ENCODE measurements at places on chromosomes 16 and 17.

GRCh38 chr16:58038219-58038641, 12.7 kb downstream of the MMP15 start:
- DNase-seq = no peak

DNA sequence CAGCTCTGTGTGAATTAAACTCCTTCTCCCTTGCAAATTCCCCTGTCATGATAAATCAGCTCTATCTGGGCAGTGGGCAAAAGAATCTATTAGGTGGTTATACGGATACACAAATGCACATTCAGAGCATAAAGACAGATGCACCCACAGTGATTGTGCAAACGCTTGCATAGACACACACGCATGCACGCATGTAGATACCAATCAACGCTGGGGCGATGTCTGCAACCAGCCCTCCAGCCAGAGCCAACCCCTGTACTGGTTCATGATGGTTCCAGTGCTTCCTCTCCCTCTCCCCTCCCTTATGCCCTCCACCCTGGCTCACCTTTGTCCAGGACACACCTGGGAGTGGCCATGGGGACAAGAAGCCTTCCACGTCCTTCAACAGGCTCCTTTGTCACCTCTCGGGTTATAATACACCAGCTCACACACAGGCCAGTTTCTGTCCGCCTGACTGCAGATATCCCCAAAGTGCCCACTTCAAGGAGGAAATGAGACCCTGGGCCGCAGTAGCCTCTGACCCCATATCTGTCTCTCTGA, 33.1 kb upstream of the SNN start:
- DNase-seq = no peak

- no peak for DNase-seq
Observed at GRCh38 chr16:57507136-57508034, 21.1 kb upstream of the DOK4 start.

- DNase-seq = no peak
Observed at GRCh38 chr16:2333772-2334379, 6.7 kb downstream of the ABCA3 start.

DNA sequence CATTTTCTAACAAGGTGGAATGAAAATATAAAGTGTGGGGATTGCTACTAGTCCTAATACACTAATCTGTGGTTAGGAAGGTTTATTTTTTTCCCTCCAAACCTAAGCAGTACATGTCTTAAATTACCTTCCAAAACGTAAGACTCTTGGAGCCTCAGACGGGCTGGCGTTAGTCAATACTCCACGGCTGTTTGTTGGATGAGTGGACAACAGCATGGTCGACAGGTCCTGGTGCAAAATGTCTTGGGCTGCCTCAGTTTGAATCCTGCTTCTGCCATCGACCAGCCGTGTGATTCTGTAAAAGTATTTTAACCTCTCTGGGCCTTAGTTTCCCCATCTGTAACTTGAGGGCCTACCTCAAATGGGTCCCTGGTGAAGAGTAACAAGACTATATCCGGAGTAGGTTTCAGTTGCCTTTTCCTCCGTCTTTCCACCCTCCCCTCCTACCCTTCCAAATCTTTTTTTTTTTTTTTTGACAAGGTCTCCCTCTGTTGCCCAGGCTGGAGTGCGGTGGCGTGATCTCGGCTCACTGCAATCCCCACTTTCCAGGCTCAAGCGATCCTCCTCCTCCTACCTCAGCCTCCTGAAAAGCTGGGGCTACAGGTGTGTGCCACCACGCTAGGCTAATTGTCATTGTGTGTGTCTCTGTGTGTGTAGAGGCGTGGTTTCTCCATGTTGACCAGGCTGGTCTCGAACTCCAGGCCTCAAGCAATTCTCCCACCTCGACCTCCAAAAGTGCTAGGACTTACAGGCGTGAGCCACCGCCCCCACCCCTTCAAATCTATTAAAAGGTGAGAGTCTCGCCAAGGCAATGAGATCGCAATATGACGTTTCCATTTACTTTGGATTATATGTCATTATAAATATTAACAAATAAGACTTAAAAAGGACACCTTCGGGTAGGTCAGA, 5.8 kb downstream of the SCGB1C2 start:
- no peak for DNase-seq

- DNase-seq = no peak
Observed at GRCh38 chr16:56408379-56409098, 16.8 kb downstream of the AMFR start.

- DNase-seq = no peak
Observed at GRCh38 chr17:39110435-39111136, 40.9 kb downstream of the PLXDC1 start.

GRCh38 chr17:43224146-43224705, 4.2 kb downstream of the CCDC200 start:
- DNase-seq = no peak

- peak; percentile 2 for DNase-seq
Observed at GRCh38 chr17:15233022-15233805, 31.9 kb downstream of the PMP22 start.

GRCh38 chr16:12096157-12096777, 119.7 kb downstream of the SNX29 start:
- no peak for DNase-seq

DNA sequence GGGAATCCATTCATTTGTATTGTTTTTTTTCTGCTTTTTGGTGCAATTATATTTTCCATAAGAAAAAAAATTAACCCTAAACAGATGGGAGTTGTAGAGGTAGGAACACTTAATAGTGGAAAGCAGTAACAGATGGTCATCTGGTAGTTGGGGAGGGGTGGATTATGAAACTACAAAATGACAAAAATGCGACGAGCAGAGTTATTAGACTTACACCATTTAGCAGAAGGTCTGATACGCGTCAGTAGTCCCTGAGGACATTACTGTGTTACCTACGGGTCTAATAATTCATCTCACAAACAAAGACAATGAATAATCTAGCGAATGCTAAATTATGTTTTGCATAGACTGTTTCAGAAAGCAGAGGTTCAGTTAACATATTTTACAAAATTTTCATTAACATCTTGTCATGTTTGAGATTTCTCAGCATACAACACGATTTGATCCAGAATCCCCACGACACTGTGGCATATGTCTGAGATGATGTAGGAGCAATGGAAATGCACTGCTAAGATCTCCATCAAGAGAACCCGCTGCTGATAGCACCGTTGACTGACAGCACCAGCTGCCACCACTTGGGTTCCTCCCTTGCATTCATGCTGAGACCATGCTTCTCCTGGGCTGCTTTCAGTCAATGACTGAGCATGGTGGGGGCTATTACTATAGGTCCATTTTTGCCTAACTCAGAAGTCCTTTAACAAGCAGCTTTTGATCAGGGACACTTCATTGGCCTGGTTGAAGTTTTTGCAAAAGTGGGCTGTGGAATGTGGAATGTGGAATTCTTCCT, 182.2 kb upstream of the CPHXL start:
- DNase-seq = no peak

- no peak for DNase-seq
Observed at GRCh38 chr17:62746941-62747340, 61.2 kb downstream of the MARCHF10 start.

- DNase-seq = peak; percentile 15
Observed at GRCh38 chr17:18960803-18961511, 9.0 kb downstream of the SLC5A10 start.

GRCh38 chr16:70760221-70760620, 40.7 kb downstream of the VAC14 start:
- no peak for DNase-seq

- DNase-seq = peak; percentile 7
Observed at GRCh38 chr17:14214271-14214670, 22.4 kb downstream of the CDRT15 start.

DNA sequence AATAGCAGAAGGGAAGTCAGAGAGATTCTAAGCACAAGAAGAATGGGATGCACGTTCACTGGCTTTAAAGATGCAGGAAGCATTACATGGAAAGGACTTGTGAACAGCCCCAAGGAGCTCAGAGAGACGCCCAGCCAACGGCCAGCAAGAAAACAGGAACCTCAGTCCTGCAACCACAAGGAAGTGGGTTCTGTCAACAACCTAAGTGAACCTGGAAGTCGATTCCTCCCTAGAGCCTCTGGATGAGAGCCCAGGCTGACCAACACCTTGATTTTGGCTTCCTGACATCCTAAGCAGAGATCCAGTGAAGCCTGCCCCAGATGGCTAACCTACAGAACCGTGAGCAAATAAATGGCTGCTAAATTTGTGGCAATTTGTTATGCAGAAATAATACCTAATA, 24.5 kb downstream of the GPR142 start:
- peak; percentile 42 for DNase-seq

GRCh38 chr16:53305743-53306142, 128.5 kb upstream of the RBL2 start:
- no peak for DNase-seq

DNA sequence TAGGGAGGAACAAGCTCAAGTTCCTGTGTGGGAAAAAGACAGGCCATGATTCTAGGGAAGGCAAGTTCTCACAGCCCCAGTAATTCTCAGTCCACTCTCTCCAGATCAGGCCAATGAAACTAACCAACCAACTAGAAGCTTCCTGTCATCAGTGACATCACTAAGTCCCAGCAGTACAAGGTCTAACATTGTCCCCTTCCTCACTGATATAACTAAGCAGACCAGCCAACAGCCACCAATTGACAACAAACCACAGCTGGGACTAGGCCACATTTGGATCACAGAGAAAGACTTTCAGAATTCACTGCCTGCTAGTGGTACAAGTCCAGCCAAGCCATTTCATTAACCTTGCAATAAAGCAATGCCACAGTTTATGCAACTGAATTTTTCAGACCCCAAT, 94.0 kb downstream of the CACNG1 start:
- no peak for DNase-seq

- DNase-seq = no peak
Observed at GRCh38 chr16:68425498-68426346, 22.6 kb downstream of the SMPD3 start.

- DNase-seq = no peak
Observed at GRCh38 chr16:74249254-74249653, 47.4 kb upstream of the PSMD7 start.

GRCh38 chr17:60231234-60231633, 81.5 kb downstream of the CA4 start:
- DNase-seq = peak; percentile 41

DNA sequence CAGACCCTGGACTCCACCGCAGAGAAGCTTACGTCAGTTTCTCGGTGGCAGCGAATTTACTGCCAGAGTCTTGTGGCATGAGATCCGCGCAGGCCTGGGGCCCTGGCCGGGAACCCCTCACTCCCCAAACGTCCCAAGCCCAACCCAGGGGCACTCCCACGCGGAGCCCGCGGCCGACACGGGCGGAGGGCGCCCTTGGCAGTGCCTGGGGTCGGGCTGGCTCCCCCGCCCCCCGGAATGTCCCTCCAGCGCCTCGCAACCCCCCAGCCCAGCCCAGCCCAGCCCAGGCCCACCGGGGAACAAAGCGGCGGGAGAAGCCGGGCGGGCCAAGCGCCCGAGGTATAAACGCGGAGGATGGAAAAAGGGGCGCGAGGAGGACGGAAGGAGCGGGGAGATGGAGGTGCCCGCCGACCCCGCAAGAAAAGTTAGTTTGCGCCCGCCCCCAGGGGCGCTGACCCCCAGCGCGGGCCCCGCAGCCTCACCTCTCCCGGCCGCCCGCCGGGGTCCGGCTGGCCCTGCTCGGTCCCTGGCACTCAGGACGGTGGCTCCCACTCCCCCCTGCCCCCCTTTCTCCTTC, 330 bp downstream of the CASKIN2 start:
- no peak for DNase-seq

DNA sequence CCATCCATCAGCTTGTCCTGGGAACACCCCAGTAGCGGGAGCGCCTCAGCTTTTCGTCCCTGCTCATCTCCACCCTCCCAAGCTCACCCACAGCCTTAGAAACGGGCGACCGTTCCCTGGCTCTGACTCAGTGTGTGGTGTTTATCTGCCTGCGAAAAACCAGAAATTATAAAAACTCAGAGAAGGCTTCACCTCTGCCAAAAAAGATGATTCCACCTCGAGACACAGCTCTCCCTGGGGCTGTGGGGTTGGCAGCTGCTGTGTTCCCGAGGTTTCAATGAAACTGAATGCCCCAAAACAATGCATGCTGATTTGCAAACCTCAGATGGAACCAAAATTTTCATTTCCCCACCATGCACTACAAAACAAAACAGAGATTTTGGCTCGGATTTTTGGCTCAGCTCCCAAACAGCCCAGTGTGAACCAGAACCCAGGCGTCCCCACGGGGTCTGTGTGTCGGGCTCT, 62.4 kb upstream of the MED9 start:
- DNase-seq = no peak

DNA sequence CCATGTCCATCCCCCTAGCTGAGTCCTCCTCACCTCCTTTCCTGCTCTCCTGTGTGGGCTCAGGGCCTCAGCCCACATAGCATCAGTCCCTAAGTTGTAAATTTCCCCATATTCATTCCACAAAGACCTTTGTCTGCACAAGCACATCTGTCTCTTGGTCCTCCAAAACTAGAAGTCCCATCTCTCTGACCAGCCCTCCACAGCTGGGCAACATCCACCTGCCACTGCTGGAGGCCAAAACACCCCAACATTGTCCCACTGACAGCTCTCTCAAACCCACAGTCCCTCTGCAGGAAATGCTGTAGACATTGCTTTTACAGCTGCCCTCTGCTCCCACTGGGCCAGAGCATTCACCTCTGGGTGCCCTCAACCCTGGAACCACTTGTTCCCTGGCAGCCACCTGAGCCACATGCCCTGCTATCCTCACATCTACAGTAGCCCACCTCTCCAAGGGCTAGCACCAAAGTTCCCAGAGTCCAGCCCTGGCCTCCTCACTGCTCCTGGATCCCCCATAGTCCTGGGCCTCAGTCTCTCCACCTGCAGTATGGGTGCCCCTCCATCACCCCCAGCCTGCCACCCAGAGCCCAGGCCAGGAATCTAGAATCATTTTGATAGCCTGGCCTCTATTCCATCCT, 1722.7 kb downstream of the TP53TG3F start:
- DNase-seq = no peak

- DNase-seq = no peak
Observed at GRCh38 chr17:73939806-73940205, 263.7 kb upstream of the RPL38 start.

DNA sequence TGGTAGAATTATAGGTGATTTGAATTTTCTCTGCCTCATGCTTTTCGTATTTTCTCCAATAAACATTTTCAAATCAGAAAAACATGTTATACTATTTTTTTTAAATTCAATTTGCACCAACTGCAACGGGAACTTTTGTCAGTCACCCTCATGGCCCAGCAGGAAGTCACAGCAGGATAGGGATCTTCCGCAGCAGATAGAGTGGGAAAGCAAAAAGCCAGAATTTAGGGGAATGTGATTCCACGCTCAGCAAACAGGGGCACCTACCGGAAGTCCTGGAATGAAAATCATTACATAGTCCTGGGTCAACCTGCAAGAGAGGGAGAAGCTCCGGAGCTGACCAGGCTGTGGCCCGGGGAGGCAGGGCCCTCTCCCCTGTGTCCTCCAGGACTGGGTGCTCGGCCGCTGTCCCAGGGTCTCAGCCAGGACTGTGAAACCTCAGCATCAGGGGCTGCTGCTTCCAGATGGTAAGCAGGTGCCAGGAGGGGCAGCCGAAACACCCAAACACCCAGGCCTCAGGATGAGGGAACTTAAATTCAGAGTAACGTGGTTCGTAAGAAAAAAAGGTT, 3.9 kb downstream of the SLC47A2 start:
- DNase-seq = no peak

- no peak for DNase-seq
Observed at GRCh38 chr16:47983999-47984580, 171.7 kb downstream of the ABCC12 start.

GRCh38 chr17:77958716-77959125, 218 bp downstream of the TNRC6C start:
- no peak for DNase-seq
